Stimulated activated CD4-positive, alpha-beta T cell treated with anti-CD3 and anti-CD28 coated beads, TNF-alpha, amount 100 ng/mL, for 1 hour (primary cell): ENCODE measurements at places on chromosomes 2 and 18.

DNA sequence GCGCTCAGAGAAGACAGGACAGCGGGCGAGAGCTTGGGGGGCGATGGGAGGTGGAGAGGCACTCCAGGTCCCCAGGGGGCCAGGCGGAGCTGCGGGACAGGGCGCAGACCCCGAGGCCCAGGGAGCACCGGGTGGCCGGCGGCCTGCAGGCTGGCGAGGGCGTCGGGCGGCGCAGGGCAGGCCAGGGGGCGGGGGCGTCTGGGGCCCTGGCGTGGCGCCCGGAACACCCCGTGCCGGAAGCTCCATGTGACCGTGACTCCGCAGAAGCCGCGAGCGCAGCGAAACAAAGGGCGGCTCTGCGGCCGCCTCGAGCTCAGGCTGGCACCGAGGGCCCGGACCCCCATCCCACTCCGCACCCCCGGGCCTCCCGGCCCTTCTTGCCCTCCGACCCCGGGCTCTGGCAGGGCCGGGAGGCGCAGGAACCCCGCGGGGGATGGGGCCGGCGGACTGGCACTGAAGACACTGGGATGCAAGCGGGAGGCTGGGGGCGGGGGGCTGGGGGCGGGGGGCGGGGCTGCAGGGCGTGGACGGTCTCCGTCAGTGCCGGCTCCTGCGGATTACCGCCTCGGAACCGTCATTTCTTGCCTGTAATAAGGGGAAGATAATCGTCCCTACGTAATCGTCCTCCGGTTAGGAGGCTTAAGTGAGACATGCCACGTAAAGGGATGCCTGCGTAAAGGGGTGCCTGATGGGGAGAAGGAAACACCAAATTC, 19.1 kb downstream of the SH2D6 start:
- DNase-seq, result peak; percentile 43

DNA sequence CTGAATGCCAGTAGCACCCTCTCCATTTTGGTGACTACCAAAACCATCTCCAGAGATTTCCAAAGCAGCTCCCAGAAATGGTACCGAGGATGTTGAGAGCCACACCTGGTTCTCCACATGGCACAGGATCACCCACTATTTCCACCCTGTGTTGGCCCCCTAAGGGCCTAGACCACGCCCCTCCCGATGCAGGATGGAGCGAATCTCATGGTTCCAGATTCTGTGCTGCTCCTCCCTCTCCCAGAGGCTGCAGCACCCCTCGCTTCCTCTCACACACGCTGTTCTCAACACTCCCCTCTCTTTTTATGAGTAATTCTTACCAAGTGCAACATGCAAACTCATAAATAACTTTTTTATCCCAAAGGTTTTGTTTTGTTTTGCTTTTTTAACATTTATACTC, 571.5 kb downstream of the STK39 start:
- no peak for DNase-seq

DNA sequence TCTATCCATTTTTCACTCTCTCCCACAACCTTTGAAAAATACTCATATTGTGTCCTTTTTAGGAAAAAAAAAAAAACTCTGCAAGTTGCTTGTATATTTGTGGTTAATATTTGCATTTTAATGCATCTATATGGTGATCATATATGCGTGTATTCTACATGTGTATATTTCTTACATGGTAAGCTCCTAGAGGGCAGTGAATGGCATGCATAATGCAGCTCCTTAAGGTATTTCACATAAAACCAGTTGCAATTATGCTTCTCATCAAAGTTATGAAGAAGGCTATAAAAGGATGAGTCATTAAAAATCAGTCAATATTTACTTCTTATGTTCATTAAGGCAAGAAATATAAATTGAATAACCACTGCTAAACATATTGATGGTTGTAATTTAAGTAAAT, 100.8 kb downstream of the LRP1B start:
- no peak for DNase-seq

- no peak for DNase-seq
These were observed 118.3 kb downstream of the CAPN13 start for GRCh38 chr2:30688956-30689401.

- DNase-seq, result no peak
These were observed 26.8 kb downstream of the DIS3L2 start for GRCh38 chr2:231988179-231988866.

- DNase-seq, result no peak
These were observed 13.6 kb downstream of the DCAF17 start for GRCh38 chr2:171447675-171448074.

DNA sequence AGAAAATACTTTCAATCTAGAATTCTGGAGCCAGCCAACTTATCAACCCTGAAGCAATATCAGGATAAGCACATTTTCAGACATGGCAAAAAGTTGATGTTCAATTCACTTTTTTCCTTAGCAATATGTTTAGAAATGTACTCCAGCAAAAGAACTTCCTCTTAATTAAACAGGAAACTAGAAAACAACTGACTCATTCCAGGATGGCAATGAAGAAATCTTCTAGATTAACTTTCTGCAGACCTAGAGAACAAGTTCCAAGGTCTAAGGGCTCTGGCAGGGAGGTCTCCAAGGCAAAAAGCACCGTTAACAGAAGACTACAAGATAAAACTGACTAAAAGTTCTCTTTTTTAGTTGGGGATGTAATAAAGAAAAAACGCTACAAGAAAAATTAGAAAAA, 69.2 kb upstream of the VWC2L start:
- DNase-seq, result no peak
